ENCODE measurements at places on chromosomes 3 and 15.

DNA sequence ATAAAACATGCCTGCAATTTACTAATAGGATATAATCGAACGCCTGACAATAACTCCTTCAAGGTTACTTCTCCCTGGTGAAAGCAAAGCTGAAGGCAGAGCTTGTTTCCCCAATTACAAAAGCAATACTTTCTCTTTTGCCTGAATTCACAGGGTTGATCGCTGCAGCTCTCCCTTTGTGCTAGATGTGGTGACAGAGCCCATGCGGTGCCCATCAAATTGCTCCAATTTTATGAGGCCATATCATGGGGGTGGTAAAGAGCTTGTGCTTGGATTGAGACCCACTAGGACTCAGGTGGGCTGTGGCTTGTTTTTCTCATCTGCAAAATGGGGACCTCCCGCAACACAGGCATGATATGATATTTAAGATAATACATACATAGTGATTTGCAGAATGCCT is 143.4 kb downstream of the GREM1 start:
- no peak for DNase-seq

DNA sequence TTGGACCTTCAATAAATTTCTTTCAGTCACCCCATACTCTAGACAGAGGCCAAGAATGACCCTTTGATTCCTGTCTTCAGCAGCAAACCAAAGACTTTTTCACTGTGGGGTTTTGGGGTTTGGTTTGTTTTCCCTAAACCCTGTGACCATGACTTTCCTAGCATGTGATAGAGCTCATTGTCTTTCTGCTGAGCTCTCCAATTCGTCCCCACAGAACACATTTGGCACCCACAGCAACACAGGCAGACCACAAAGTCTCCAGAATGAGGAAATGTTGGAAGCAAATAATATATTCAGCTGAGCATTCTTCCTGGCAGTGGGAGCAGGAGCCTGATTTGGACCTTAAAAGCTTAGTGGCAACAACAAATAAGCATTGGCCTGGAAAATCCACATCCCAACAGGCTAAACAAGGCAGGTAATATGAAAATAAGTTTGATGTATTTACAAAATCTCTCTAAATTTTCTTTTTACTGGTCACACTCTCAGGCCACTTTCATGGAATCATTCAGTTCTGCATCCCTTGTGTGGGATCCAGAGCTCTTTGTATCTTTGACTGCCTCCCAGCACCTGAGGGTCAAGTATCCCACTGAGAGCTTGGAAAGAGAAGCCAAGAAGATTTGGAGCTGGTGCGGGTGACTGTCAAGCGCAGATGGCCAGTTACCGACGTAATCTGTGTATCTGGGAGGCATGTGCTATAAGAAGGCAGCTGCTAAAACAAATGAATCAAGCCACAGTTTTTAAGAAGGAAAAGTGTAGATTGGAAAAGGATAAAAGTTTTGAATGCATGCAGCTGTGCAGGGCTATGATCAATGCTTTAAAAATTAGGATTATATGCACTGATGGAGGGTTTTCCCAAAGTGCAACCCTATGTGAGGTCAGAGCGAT is 36.5 kb upstream of the CPB1 start:
- DNase-seq: no peak

DNA sequence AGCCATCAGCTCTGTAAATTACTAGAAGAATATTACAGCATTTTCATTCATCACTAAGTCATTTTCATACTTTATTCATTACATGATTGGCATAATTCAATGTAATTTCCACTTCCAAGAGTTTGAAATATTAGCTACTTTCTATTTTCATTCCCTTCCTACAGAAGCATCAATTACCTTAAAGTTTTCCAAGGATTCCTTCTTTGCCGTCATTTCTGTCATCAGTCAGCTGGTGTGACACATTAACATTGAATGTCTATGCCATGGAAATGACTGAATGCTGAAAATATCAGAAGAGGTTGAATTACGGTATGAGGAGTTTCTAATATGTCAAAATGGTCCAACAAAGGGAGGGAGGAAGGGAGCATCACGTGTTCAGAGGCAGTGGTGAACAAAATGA is 718.2 kb upstream of the GRM7 start:
- no peak for DNase-seq

DNA sequence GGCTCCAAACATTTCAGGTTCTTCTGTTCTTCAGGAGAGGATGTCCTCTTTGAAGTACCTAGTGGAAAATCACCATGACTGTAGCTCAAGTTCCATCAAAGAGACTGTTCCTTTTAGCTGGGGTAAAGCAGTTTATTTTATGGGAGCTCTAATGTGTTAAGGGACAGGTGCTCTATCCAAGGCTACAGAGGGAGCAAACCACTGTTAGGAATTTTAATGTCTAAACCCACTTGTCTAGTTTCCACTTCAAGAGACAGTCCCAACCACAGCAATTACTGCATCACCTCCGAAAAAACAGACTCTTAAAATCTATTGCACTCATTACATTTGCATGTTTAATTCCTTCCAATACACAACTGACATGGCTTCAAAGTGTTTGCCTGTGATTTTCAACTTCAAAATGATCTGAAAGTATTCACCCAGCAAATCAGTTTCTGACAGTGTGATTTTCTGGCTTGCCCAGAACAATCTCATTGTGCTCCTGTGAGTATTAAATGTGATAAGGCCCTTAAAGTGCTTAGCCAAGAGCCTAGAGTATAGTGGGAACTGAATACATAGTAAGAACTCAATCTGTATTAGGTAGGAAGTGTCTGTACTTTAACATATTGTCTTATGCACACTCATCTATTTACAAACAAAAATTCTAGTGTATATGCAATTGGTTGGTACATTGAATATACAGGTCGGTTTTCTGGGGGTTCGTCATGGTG is 266.5 kb upstream of the CCDC54 start:
- no peak for DNase-seq

DNA sequence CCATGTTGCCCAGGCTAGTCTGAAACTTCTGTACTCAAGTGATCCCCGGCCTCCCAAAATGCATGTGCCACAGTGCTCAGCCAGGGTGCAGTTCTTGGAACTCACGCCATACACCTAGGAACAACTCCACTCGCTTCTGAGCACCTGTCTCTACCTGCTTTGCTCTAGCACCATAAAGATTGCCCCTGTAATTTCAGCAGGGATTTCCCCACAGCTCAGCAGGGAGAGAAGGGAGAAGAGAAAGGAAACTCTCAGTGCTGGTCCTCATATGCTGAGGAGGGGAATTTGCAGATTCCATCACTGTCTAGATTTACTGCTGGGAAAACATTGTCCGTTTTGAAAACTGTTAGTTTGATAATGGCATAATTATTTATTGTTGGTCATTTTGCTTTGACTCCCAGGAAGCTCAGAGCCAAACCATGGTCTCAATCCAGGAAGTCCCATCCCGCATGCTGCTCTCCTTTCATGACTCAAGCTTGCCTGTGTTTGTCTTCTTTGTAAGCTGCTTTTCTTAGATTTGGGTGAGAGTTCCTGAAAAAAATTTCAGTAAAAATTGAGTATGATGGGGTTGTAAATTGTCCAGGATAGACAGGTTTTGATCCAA is 24.2 kb downstream of the TRIM71 start:
- DNase-seq: no peak

DNA sequence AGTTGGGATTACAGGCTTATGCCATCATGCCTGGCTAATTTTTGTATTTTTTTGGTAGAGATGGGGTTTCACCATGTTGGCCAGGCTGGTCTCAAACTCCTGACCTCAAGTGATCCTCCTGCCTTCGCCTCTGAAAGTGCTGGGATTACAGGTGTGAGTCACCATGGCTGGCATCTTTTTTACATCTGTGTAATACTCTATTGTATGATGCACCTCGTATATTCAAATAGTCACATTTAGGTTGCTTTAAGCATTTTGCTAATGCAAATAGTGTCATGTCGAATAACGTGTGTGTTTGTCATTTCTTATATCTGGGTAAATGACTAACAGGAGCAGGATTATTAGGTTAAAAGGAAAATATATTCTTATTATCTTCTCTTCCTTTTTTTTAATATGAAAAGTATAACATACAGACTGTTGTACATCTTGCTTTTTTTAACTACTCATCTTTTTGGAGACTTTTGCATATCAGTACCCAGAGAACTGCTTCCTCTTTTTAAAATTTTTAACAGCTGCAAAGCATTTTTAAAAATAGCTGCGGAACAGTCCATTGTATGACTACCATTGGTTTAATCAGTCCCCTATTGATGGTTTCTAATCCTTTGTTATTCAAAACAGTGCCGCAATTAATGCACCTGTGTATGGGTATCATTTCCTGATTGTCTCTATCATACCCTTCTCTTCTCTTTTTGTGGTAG is 13.4 kb downstream of the SCAMP5 start:
- DNase-seq: no peak

DNA sequence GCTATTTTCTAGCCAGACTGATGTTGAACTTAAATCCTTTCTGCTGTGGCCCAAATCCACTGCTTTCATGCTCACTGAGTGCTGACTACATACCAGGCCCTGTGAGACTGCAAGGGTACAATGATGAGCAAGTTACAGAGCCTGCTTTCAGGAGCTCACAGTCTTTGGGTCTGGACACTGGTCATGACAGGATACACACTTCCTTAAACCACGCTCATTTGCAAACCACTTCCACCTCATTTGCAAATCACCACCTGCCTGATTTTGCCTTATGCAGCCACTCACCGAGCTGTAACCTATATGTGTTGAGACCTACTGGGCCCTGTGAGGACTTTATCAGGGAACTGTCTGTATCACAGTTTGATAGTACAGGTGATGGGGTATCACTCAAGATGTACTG is 50.2 kb upstream of the LRRC58 start:
- DNase-seq: no peak

DNA sequence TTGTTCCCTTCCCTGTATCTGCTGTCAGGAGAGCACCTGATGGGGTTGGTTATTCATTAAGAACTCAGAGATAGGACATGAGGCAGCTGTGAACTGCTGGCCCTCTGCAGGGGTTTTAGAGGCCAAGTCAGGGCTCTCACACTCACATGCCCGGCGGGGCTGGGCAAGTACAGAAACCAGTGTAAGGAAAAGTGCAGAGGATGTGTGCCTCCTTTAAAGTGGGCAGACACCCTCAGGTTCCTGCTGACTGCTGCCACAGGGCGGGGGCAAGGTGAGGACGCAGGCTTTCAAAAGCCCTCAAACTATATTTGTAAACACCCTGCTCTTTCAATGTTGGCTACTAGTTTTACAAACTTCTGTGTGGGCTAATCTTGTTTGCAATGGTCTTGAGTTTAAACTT is 22.4 kb downstream of the CXCR6 start:
- DNase-seq: no peak

DNA sequence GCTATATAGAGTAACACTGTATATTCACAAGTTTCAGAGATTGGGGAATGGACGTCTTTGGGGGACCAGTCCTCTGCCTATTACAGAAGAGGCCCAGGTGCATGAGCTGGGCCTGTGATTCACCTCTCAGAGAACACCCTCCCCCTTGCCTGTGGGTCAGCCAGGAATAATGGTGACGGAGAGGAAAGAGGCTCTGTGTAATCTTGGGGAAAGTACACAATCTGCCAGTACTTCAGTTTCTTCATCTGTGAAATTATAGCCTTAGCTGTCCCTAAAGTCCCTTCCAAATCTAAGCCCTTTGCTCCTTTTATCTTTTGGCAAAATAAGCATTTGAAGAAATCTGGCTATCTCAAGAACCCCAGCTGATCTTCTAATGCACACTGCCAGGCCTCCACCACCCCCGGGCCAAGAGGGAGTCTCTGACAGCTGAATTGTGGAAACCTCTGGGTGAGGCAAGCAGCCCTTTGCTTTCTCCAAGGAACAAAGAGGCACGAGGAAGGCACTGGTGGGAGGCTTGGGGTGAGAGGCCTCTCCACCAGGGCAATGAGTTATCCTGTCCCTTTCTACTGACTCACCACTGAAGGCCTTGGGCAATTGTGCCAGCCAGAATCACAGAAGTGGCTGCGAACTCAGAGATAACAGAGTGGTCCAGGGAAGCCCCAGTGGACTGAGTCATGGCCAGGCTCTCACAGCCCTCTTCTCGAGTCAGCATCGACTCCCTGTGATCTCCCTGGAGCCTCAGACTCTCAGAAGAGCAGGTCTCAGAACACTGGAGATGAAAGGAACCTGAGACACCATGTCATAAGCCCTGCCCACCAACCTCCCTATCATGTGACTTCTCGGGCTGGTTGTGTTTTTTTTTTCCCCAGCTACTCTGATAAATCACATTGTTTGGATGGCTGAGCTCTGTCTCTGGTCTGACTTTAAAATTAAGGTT is 31.8 kb downstream of the CCNL1 start:
- peak; percentile 84 for DNase-seq

DNA sequence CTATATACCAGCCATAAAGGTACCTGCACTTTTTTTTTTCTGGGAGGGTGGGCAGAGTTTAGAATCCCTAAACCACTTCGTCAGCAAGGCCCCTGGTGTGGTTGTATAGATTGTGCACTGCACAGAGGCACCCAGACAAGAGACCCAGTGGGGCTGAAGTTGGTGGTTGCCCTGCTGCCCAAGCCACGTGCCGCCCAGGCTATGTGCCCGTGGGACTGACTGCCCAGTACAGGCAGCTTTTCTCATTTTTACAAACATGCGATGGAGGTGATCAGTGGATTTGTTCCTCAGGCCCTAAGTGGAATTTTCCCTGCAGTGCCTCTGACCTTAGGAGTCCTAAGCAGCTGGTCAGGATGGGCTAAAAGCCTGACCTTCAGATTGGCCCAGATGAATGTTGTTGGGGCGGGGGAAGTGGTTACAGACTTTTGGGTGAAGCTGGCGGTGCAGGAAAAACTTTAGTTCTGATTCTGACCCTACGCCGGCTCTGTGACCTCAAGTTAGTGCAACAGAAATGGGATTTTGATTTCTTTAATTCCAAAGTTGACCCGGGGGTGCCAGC is 34.9 kb upstream of the LIMD1 start:
- no peak for DNase-seq

GRCh38 chr15:88649286-88649733 is 10.5 kb downstream of the ISG20 start:
- DNase-seq: peak; percentile 88

DNA sequence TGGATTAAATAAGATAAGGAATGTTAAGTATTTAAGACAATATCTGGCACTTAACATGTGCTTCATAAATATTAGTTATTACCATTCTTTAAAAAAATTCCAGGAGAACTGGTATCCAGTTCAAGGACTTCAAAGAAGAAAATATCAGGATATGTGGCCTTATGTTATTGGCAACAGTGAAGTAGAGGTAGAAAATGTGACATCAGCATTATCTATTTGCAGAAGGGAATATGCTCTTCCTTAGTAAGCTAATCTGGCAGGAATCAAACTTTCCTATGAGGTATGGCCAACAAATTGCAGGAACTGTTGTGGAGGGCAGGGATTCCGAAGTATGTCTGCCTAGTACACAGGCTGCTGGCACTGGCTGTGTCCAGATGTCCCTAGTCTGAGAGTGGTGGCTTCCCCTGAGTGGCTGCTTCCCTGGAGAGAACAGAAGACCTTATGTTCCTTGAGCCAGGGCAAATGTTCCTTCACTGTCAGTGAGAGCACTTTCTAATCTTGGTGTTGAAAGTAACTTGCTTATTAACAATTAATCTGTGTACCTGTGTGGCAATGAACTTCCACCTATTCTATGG is 351.7 kb upstream of the THRB start:
- DNase-seq: no peak

GRCh38 chr3:196280689-196281440 is 6.7 kb downstream of the PCYT1A start:
- no peak for DNase-seq
